ENCODE measurements at places on chromosomes 7 and 10. TPM values are rescaled to one million over a fixed set of nuclear protein-coding genes. Genes with fewer than 3 reads are reported as not detected.

DNA sequence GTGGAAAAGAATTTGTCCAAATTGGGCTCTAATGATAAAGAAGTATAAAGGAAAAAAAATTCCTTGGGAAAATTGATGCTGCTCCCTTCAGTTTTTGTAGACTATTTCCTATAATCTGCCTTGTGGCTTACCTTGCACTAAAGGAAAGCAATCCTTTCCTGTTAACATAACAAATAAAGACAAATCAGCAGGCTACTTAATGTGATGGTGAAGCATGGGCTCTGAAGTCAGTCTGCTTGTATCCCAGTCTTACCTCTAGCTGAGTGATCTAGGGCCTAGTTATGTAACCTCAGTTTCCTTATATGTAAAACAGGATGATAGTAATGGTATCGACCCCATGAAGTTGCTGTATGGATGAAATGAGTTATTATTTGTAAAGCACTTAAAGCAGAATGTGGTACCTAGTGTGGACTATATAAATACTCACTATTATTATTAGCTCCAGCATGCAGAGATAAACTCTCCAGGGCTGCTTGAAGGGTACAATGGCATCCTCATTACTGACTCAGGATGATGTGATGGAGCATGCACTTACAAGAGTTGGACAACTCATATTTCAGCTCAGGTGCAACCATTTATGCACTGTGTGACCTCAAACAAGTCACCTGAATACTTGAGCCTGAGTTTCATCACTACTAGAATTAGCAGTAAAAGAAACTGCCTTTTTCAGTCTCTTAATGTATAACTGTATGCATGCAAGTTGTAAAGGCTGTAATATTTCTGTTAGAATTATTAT, 156.1 kb downstream of the DKK1 start:
- no peak for DNase-seq

DNA sequence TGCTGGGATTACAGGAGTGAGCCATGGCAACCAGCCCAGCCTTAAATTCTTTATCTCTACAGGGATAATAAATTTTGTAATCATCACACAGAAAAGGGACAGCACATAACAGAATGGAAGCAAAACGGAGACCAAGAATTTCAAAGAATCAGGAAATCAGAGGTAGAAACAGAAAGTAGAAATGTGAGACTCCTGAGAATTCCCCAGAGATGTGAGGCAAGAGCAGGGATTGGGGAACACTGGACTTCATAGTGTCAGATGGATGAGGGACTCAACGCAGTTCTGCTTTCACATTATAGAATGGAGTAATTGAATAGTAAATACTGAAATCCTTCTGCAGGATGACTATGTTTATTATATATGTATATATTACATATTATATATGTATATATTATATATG, 52.5 kb upstream of the MPP7 start:
- no peak for DNase-seq

GRCh38 chr7:50684713-50685075, 98.0 kb downstream of the GRB10 start:
- no peak for DNase-seq

DNA sequence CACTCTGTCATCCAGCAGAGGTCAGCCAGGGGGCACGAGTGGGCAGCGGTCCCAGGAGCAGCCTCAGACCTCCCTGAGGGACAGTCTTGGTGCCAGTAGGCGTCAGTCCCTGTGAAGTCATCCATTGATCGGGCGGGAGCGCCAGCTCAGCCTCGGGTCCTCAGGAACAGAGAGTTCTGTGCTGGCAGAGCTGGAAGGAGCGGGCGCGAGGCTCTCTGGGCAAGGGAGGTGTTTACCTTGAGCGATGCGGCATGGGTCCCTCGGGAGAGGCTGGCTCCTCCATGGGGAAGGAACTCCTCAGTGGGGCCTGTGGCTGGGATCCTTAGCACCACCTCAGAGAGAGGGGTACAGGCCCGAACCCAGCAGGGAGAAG, 101.1 kb upstream of the PPIF start:
- DNase-seq = peak; percentile 79

DNA sequence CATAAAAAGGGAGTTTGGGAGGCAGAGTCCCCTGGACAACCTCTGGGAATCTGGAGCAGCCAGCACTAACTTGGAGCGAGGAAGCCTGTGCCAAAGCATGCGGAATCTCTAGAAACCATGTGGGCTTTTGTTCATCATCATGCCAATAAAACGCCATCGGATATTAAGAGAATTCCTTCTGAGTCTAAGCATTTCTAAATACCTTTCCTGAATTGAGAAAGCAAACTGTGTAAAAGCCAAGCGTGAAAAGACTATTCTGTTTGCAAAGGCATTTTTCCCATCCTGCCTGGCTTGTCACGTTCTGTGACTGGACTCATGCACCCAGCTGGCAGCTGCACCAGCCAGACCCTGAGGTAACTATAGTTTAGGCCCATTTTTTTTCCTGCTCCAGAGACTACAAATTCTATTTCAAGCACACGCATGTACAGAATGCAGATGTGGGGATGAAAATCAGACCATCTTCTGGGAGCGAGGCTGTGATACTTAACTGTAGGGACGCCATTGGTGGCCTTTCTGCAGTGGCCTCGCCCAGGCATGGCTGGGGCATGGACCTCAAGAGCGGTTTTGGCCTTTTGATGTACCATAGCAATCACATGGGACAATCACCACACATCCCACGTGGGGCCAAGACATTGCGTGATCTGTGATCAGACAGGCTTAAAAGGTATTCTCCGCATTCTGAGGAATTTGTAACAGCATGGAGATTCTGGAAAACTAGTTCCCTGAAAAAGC, 218.9 kb downstream of the KIAA1217 start:
- no peak for DNase-seq

GRCh38 chr10:127565583-127565982, 16.5 kb downstream of the NPS start:
- DNase-seq = no peak

DNA sequence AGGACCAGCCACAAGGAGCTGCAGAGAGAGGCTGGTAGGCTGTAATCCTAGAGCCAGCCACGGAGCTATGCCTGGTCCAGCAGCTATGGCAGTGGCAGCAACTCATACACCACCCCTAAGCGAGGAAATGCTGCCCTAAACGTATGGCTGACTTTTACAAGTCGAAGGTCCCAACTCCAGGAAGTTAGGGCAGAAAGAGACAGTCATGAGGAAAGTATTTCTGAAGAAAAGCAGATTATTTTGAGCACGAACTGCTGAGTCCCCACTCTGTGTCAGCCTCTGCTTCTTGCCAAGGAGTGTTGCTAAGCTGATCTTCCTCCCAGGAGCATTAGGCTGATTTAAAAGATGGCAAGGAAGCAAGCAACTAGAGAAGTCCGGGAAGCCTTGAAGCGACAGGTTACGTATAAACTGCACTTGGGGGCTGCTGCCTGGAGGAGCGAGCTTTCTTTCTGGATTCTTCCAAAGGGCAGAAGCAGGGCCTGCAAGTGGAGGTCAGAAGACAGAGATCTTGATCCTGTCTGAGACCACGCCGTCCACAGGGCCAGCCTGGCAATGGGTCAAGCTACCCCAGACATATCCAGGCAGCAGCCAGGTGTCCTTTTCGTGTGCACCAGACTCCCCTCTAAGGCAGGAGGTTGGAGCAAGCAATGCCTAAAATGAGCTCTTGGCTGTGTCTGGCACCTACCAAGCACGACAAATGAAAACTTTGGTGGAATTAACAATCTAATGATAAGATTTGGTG, 39.4 kb downstream of the PLXNA4 start:
- DNase-seq = no peak

GRCh38 chr7:48638041-48638440, 286.3 kb upstream of the CDC14C start:
- DNase-seq = no peak

DNA sequence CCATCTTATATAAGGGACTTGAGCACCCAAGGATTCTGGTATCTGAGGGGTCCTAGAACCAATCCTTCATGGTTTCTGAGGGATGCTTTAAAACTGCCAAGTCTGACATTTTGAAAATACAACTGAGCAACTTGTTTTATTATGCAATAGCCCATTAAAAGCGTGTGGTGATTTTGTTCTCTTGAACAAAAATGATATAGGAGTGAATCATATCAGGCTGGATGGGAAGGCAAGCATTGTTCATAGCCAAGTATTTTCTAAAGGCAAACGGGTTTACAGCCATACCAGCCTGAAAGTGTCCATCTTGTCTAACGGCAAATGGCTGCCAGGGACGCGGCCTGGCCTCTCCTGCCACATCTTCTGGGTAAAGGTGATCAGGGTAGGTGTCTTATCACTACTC, 23.4 kb downstream of the RPP38 start:
- no peak for DNase-seq

The NODAL gene
- not detected for total RNA-seq

The IGF2BP3 gene
- 8.1 TPM for total RNA-seq

The SDK1 gene
- total RNA-seq = 29.2 TPM

The NPY4R2 gene
- total RNA-seq = not detected

The GPNMB gene
- total RNA-seq = 139 TPM

The SUV39H2 gene
- total RNA-seq = 12.2 TPM

The ABCC2 gene
- total RNA-seq = 1.2 TPM

The KCNH2 gene
- 1.2 TPM for total RNA-seq

The PGAM2 gene
- total RNA-seq = 1.8 TPM

Data from thoracic aorta (tissue), 2 donors.